ENCODE measurements at places on chromosomes 3 and 15.
A peak's percentile ranks its signal among the peaks of the same experiment; 100 is the strongest.

DNA sequence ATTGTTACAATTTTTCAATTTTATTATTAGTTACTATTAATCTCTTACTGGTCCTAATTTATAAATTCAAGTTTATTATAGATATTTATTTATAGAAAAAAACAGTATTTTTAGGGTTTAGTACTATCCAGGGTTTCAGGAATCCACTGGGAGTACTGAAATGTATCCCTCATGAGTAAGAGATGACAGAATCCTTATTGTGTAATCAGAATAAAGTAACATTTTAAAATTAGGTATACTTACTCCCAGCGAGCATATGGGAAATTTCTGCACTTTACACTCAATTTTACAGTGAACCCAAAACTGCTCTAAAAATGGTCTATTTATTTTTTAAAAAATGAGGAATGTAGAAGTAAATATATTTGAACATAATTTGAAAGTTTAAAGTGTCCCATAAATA is 202.7 kb downstream of the CGGBP1 start:
- no peak for DNase-seq

- no peak for DNase-seq
Observed at GRCh38 chr3:38133557-38134405, 3.1 kb downstream of the ACAA1 start.

GRCh38 chr15:29805043-29805707 is 17.1 kb downstream of the TJP1 start:
- no peak for DNase-seq

GRCh38 chr3:158314426-158315357 is 204.8 kb downstream of the RSRC1 start:
- no peak for DNase-seq

- DNase-seq: no peak
Observed at GRCh38 chr3:103873897-103874545, 1439.2 kb downstream of the ZPLD1 start.

DNA sequence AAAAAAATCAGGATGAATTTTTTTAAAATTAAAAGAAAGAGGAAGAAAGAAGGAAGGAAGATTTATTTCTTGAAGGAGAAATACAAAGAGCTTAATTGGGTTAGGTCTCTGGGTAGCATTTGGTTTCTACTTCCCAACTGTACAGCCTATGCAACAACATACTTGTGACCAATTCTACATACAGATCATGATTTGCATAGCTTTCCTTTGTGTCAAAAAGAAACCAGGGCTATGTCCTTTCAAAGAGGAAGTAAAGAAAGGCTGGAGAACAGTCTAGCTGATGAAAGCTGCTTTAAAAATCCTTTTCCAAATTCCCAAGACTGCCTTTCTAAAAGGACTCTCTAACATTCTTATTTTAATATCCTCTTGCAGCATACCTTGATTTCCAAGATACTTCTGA is 6.1 kb upstream of the HGD start:
- no peak for DNase-seq

GRCh38 chr3:150830094-150830681 is 67.2 kb upstream of the SIAH2 start:
- no peak for DNase-seq

GRCh38 chr15:68639926-68640600 is 61.3 kb downstream of the CORO2B start:
- DNase-seq: no peak

- DNase-seq: no peak
Observed at GRCh38 chr3:194657439-194657838, 14.6 kb downstream of the LSG1 start.

GRCh38 chr15:80267658-80268057 is 15.6 kb upstream of the CTXND1 start:
- DNase-seq: no peak

DNA sequence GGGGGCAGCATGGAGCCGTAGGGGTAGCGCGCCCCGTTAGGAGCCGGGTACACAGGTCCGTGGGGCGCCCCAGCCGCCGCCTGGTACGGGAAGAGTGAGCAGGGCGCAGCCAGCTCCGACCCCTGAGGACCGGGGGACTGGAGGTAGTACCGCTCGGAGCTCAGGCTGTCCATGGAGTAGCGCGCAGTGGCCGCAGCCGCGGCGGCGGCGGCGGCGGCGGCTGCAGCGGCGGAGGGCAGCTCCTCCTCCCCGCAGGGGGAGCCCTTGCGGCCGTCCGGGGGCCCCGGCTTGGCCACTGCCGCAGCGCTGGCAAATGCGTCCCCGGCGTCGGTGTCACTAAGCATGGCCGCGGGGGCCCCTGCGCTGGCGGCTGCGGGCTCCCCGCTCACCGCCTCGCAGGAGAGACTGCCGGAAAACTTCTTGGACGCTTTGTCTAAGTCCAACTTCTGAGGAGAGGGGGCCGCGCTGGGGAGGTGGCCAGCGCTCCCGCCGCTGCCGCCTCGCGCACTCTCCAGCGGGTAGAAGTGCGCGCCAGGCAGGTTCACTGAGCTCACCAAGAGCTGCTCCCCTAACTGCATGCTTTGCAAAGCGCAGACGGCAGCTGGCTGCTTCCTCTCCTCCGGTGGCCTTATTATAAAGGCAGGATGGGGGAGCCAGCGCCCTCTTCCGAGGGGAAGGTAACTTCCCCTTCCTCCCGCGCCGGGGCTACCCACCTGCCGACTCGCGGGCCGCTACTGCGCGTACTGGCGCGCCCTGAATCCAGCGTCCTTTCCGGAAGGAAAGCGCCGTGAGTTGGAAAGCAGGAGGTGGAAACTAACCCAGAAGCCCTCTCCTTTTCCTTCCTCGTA is at the start of gene EOMES:
Gene EOMES, minus strand, starts transcription at position 607 of the 848 bp plus-strand sequence. Its CDS starts 29 bp downstream, at position 578.
- peak; percentile 82 for DNase-seq

GRCh38 chr3:190825386-190826016 is 37.0 kb downstream of the GMNC start:
- DNase-seq: no peak

DNA sequence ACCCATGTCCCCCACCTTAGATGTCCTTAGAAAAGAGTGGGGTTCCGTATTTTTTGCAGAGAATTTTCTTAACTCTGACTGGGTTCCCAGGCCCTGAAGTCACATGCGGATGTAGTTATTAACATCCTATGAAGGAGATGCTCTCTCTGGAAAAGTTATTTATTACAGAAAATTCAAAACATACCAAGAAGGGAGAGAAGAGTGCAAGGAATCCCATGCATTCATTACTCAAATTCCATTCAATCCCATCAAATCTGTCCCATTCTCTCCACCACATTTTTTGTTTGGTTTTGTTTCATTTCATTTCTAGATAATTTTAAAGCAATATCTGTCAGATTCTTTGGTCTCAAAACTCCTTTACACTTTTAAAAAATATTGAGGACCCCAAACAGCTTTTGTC is 34.3 kb upstream of the ANKRD34C start:
- DNase-seq: no peak

DNA sequence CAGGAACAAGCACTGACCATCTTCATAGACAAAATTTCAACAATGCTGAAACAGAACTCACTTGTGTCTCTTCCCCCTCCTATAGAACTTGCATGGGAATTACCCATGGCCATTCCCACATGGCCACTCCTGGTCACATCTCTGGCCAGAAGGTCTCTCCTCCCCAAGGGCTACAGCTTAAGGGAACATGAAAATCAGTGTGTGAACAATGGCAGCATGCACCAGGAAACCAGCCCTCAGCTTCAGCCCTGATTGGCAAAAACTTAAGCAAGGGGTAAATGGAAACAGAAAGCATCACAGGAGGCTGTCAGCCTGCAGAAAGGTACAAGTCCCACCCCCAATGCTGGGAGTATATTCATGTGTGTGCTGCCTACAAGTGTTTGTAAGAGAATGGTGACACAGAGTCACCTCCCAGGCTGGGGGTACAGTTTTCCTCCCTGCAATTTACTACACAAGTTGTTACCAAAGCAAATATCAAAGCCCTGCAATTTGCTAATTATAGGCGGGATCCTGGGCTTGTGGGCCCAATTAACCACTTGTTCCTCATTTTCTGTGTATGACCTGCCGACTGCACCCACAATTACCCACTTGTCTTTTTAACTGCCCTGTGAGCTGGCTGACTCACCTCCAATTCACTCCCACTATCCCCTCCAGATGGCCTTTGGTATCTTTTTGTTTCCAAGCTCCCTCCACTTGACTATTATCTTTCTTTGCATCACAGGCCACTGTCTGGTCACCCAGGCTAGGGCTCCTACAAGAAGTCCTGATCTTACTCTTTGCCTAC is 84.4 kb upstream of the HES1 start:
- DNase-seq: no peak

GRCh38 chr3:128480278-128480677 is 12.7 kb downstream of the GATA2 start:
- DNase-seq: no peak

GRCh38 chr15:47523681-47524475 is 193.4 kb upstream of the SEMA6D start:
- DNase-seq: no peak

- no peak for DNase-seq
Observed at GRCh38 chr15:41903782-41904181, 9.9 kb upstream of the SPTBN5 start.

- DNase-seq: no peak
Observed at GRCh38 chr3:124812291-124813265, 74.6 kb downstream of the ITGB5 start.

- DNase-seq: no peak
Observed at GRCh38 chr3:119211193-119211592, 29.5 kb downstream of the B4GALT4 start.
